ENCODE measurements at places on chromosomes 11 and 22.

GRCh38 chr11:20511982-20512381 is 87.4 kb upstream of the SLC6A5 start:
- DNase-seq: no peak

DNA sequence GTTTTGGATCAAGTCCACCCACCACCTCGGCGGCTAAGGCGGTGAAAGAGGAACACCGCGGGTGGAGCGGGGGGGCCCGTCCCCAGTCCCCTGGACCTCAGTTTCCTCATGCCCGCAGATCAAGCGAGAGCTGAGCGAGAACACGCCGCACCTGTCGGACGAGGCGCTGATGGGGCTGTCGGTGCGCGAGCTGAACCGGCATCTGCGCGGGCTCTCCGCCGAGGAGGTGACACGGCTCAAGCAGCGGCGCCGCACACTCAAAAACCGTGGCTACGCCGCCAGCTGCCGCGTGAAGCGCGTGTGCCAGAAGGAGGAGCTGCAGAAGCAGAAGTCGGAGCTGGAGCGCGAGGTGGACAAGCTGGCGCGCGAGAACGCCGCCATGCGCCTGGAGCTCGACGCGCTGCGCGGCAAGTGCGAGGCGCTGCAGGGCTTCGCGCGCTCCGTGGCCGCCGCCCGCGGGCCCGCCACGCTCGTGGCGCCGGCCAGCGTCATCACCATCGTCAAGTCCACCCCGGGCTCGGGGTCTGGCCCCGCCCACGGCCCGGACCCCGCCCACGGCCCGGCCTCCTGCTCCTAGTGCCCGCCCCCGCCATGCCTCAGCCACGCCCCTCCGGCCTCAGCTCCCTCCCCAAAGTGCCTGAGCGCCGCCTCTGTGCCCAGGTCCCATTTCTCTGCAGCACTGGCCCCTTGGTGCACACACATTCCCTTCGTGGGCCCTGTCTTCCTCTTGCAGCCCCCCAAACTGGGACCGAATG is 12.7 kb downstream of the MAFF start:
- DNase-seq: peak; percentile 56

DNA sequence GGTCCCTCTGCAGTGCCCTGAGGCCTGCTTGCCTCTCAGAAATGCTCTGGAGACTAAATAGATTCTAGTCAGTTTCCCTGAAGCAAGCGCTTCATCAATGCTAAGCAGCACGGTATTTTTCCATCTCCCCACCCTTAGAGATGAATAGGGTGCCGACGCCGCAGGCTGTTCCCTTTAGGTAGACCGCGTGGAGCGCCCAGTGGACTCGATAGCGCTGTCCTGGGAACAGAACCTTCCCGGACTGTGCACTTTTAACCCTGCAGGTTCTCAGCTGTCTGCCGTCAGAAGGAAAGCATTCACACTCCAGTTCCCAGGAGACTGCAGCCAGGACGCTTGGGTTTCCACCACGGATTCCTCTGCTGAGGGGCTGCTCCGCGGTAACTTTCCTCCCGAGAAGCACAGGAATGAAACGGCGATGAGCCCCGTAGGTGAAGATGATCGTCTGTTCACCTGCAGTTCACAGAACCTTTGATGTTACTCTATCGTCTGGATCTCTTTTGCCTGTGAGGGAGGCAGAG is 9.1 kb upstream of the KCNJ1 start:
- DNase-seq: no peak

DNA sequence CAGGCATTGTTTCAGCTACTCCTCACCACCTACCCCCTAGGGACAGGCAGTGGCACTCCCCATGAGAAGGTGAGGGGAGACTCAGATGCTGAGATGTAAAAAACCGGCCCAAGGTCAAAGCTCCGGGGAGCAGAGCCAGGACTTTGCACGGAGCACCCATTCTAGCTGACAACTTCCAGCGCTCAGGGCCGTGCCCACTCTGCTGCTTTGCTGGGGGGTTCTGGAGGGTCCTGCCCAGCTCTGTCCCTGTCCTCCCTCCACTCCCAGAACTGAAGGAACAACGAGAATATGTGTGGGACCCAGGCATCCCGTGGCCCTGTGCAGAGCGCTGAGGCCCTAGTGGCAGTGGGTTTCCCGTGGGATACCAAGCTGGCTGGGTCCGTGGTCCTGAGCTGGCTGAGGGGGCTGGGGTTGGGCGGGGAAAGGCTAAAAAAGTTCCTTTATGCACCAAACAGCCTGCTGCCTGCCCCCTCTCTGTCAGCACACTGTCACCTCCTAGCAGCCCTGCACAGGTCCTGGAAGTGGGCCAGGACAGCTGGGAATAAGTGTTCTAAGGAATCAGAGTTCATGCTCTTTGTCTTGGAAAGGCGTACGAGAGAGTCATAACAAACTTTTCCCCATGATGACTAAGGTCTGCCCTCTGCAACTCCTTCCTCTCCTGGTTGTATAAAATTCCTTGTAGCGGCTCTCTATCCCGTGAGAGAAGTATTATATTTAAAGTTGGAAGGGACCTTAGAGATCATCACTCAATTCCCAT is 1.9 kb downstream of the MS4A10 start:
- DNase-seq: no peak

- no peak for DNase-seq
These were observed 85.5 kb downstream of the NELL1 start for GRCh38 chr11:20754933-20755332.

GRCh38 chr11:71238941-71239340 is 13.4 kb downstream of the SHANK2 start:
- no peak for DNase-seq

DNA sequence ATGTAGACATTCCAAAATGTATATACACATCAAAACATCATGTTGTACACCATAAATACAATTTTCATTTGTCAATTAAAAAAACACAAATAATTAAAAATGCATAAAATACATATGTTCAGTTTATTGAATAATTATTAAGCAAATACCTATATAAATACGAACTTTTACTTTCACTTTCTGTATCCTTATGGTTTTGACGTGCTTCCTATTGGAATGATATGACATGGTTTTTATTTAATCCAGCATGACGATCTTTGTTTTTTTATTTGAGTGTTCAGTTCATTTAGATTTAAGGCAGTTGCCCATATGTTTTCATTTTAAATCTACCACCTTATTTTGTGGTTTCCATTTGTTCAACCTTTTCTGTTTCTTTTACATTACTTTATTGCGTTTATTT is 198.3 kb upstream of the PLET1 start:
- no peak for DNase-seq

GRCh38 chr11:61695917-61696316 is 15.7 kb downstream of the DAGLA start:
- DNase-seq: peak; percentile 85

- no peak for DNase-seq
These were observed 17.6 kb upstream of the AMOTL1 start for GRCh38 chr11:94750319-94751217.

DNA sequence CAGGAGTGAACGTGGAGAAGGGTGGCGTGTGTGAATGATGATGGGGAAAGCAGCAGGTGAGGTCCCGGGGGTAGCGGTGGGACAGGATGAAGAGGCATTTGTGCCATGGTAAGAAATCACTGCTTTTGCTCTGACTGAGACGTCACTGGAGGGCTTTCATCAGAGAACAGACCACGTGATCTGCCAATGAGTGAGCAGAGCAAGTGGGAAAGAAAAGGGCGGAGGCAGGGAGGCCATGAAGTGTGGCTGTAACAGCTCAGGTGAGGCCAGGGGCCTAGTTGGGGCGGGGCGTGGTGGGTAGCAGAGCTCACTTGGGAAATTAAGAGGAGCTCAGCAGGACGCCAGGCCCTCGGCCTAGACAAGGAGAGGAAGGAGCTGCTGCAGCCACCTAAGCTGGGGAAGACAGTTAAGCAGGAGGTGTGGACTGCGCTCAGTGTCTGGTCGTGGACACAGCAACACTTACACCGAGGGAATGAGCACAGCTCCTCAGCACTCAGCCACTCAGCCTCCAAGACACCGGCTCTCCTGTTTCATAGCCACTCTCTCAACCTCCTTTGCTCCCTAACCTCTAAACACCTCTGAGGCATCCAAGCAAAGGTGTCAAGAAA is 14.1 kb upstream of the TMEM121B start:
- no peak for DNase-seq

- DNase-seq: no peak
These were observed 125.3 kb downstream of the APOL5 start for GRCh38 chr22:35842954-35843353.

DNA sequence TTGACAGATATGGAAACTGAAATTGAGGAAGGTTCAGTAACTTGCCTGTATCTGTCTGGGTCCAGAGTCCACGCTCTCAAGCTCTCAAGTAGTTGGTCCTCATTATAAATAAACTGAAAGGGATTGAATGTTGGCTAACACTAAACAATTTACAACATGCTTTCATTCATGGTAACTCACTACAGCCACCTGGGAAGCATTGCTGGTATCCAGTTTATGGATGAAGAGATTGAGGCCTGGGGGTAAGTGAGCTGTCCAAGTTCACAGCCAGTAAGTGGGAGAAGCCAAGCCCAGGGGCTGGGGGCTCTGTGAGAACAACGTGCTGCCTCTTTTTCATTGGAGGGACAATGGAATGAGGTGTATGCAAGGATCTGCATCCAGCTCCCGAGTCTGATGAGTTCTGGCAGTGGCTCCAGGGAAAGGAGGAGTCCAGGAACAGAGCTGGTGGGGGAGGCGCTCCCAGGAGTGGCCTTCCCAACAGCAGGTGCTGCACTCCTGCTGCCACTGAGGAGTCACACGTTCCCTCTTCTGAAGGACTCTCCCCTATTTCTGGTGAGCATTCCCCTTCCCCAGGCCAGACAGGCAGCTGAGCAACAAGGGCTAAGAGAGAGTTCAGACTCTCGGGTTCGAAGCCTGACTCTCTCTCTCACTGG is 175.8 kb downstream of the CSNK2A3 start:
- DNase-seq: no peak

Data from naive thymus-derived CD8-positive, alpha-beta T cell (primary cell).